Uterus (tissue), 4 donors: ENCODE measurements at places on chromosomes 6 and 20. TPM values are rescaled to one million over a fixed set of nuclear protein-coding genes. Genes with fewer than 3 reads are reported as not detected.

Gene NKX2-4
- not detected for total RNA-seq

Gene MOG
- total RNA-seq, result not detected

Gene IRAK1BP1
- total RNA-seq, result 11.1 TPM

DNA sequence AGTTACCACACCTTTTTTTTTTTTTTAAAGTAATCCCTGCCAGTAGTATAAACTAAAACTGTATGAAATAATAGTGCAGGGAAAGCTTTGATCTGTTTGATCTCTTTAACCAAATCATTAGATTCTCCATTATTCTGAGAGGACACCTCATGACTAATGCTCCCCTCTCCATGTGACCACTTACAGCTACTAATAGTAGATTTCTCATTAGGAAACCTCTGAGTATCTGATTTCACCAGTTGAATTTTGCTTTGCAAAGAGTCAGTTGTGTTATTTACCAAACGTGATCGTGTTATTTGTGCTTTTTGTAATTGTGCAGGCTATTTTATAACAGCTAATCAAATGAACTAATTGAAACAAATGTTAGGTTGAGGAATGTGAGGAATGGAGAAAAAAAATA, 12.5 kb downstream of the CASP8AP2 start:
- H3K27me3 ChIP-seq, result no peaks in the 10 kb centered on the region
- H3K36me3 ChIP-seq, result no peaks in the 10 kb centered on the region
- no peak overlapping the region for H3K27ac ChIP-seq
- H3K4me1 ChIP-seq, result no peaks in the 10 kb centered on the region
- H3K4me3 ChIP-seq, result no peak overlapping the region

Gene TRIM10
- total RNA-seq, result not detected

DNA sequence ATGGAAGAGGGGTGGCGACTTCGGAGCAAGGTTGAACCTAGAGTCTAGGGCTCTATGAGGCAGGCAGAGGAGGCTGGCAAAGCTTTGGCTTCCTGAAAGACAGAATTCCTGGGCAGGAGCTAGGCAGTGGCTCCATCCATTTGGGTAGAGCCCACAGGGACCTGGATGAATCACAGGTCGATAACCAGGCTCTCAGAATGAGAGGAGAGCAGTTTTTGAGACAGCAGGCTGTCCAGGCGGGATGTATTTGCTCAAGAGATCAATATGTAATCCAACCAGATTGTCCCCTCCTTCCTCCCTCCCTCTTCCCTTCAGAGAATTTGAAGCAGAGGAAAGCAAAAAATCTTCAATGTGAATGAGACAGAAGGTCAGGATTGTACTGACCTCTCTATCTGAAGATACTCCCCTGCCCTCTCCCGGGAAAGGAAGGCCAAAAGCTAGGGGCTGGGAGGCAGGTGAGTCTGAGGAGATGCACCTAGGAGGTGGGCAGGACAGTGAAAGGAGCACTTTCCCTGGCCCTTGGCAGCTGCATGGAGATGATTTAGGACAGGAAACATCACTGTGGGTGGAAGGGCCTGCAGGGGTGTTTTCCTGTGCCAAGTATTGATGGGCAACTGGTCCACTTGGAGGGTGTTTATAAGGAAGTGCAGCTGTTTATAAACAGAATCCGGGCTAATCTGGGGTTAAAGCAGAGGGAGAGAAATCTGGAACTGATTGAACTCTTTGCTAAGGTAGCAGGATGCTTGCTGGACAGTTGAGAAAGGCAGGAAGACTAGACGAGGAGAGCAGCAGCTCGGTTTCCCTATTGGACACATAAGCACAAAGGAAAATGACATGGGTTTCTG, 212.4 kb upstream of the LRFN2 start:
- no peaks in the 10 kb centered on the region for H3K27me3 ChIP-seq
- no peaks in the 10 kb centered on the region for H3K4me1 ChIP-seq
- no peaks in the 10 kb centered on the region for H3K36me3 ChIP-seq
- H3K4me3 ChIP-seq, result no peak overlapping the region

DNA sequence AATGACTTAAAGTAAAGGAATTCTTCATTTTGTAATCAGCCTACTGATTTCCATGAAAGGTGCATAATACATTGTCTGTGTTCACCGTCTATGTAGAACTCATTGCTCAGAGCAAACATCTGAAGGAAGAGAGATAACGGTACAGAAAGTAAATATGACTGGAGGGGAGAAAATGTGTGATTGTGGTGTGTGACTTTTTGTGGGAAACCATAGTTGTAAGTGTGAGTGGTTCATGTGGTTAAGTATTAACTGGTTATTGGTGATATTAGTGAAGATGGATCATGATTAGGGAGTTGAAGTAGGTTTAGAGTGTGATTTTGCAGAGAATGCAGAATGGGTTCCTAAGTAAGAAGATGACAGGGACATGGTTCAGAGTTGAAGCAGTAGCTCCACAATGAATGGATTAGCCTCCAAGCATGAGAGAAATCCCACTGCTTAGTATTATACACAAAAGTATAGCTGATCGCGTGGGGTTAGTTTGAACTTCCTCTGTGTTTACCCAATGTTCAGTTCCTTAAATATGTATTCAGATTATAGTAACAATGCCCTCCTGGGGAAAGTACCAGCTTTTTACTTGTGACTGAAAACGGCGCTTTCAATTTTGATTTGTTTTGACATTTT, 368.9 kb downstream of the UTRN start:
- no peaks in the 10 kb centered on the region for H3K4me1 ChIP-seq
- no peak overlapping the region for H3K27ac ChIP-seq

- H3K4me3 ChIP-seq, result no peak overlapping the region
- no peaks in the 10 kb centered on the region for H3K4me1 ChIP-seq
- no peaks in the 10 kb centered on the region for H3K36me3 ChIP-seq
- no peak for DNase-seq
These were observed 31.1 kb downstream of the TMEM242 start for GRCh38 chr6:157292202-157292601.

Gene BHLHE23
- total RNA-seq, result not detected

DNA sequence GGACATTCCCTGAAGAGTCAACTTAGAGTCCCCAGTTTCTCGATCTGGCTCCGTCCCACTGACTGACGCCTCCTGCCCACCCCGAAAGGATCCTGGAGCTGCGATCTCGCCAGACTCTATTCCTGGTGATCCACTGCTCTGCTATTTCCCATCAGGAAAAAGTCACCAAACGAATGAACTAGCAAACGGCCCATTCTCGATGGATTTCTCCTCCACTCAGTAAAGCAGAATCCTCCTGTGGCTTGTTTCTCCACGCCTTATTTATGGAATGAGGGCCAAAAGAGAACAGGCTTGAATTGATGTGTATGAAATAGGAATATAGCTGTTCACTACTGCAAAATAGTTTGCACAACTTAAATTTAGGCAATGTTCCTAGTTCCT, 5.4 kb downstream of the NKX2-4 start:
- no peaks in the 10 kb centered on the region for H3K27me3 ChIP-seq
- no peaks in the 10 kb centered on the region for H3K4me1 ChIP-seq
- H3K4me3 ChIP-seq, result no peak overlapping the region
- no peak overlapping the region for H3K27ac ChIP-seq
- DNase-seq, result no peak

- DNase-seq, result no peak
- no peak overlapping the region for H3K27ac ChIP-seq
- H3K4me1 ChIP-seq, result no peaks in the 10 kb centered on the region
These were observed 821.3 kb downstream of the TFAP2A start for GRCh38 chr6:9593554-9593953.
